ENCODE measurements at places on chromosomes 11 and 22.

DNA sequence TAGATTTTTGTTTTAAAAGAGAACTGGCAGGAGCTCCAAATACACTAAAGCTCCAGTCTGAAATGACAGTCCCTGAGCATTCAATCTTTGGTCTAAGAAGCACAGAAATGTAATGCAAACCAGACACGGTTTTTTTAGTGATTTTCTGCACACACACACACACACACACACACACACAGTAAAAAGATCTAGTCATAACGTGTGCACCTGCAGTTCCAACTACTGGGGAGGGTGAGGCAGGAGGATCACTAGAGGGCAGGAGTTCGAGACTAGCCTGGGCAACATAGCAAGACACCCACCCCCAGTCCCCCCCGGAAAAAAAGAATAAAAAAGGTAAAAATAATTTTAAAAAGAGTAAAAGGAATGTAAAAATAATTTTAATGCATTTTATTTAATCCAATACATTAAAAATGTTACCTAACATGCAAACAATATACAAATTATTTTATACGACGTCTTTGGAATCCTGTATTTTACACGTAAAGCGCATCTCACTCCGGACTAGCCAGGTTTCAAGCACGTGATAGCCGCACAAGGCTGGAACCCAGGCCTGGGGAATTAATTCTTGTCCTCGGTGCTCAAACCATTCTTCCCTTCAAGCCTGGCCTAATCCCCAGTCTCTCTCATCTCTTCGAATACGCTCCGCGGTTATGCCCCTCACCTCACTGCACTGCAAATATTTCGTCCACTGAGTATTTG is 762 bp upstream of the TBC1D22A start:
- no peak for DNase-seq

GRCh38 chr11:16874275-16874975 is 136.0 kb downstream of the C11orf58 start:
- DNase-seq: no peak

- DNase-seq: no peak
Observed at GRCh38 chr11:67393990-67394389, 2.2 kb downstream of the RAD9A start.

DNA sequence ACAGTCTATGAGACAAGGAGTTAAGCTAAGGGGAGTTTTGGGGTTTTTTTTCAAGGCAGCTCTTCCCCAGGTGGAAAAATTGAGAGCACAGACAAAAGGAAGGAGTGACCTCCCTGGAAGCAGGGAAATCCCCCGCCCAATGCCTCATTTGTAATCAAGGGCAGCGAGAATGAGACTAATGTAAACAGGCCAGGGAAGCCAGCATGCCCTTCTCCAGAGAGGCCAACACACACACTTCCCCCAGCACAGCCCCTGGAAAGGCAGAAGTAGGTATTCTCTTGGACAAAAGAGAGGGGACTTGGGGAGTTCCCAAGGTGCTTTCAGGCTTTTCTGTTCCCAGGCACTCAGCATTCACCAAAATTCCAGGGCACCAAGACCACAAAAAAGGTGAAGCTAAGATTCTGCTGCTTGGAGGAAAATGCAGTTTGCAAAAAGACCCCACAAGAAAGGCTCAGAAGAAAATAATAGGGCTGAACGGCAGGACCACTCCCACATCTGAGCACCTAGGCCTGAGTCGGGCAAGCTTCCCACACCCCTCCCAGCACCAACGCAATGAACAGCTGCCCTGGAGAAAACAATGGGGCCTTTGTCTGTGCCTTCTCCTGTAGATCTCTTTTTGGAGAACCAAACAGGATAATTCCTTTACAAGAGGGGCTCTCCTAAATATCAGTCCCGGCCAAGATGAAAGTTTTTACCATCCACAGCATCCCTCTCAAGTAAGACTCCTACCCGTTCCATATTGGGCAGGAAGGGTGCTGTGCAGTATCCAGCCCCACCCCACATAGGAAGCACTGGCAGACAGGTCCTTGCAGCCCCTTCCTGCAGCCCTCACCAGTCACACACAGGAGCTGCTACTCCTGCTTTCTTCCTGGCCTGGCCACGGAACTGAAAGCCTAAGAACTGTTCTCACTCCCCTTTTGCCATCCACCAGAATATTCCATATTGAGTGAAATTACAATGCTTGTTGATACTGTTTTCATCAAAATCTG is 70.7 kb upstream of the AKIP1 start:
- no peak for DNase-seq

DNA sequence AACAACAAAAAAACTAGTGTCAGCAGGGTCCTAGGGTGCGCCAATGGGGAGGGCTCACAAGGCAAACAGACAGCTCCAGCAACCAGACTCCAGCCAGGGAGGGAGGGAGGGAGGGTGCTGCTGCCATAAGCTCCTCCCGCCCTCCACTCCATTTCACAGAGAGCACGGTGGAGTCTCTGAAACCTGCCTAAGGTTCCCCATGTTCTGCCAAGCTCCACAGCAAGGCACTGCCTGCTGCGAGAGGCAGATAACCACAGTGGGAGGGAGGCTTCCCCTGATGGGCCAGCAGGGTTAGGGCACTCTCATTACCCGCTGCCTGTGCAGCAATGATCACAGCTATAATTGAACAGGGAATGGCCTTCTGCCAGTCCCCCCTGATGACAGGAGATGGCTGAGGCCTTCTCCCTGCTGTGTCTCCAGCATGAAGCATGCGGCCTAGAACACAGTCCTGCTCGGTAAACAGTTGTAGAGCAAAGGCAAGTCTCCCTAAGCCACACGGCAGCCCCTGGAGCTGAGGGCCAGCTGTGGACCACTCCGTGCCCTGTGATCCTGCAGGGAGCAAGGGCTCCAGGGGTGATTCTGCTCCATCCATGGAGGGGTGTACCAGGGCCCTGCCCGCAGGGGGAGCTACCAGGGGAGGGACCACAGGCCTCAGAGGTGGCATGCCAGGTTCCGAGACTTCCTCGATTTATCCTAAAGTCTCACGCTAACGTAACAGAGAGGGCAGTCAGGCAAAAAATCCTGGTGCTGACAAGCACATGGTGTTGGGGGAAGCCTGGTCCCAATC is 42.9 kb downstream of the PC start:
- no peak for DNase-seq

- DNase-seq: no peak
Observed at GRCh38 chr11:122197066-122197987, 81.3 kb upstream of the BLID start.

GRCh38 chr11:2209370-2209801 is 37.8 kb upstream of the TH start:
- DNase-seq: no peak

- no peak for DNase-seq
Observed at GRCh38 chr22:23500508-23501260, 79.4 kb downstream of the IGLL1 start.

GRCh38 chr11:28476049-28476448 is 367.9 kb downstream of the METTL15 start:
- DNase-seq: no peak

GRCh38 chr11:80849253-80849652 is 1408.4 kb upstream of the TENM4 start:
- no peak for DNase-seq

GRCh38 chr11:120354068-120354467 is 17.9 kb downstream of the ARHGEF12 start:
- DNase-seq: no peak

- no peak for DNase-seq
Observed at GRCh38 chr11:112885744-112886433, 75.3 kb upstream of the NCAM1 start.

DNA sequence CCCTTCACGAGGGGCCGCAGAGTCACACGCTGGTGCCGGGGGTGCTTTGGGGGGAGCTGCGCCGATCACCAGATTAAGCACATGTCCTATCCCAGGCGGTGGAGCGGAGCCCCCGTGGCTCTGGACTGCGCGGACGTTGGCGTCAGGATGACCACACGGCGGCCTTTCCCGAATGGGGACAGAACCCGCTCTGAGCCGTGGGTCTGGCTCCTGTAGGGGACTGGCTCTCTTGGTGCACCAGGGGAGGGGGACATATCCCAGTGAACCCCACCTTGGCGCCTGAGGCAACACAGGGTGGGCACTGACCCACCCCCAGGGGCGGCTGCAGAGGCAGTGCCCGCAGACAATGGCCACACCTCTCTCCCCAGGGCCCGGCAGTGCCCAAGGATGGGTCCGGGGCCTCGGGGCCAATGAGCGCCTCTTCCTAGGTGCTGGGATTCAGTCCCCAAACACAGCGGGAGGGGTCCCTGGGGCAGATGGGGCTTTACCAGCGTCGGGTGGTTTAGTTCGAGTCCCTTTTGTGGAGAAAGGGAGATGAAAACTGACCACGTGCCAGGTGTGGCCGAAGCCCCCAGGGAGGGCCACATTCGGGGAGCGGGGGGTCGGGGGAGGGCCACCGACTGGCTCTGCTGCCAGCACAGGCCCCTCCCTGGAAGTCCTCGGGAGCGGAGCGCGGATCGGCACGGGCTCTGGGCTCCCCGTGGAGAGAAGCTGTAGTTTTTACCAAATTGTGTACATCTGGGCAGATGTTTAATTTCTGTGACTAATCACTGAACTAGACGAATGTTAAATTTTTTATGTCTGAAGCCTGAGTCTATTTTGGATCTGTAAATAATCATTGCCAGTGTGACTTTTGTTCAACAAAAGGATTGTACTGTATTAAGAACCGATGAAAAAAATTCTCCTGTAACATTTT is 58.9 kb downstream of the GRAMD4 start:
- no peak for DNase-seq

GRCh38 chr22:40862013-40862412 is at the start of gene DNAJB7:
Gene DNAJB7 (minus strand): TSS chr22:40862113. CDS start chr22:40861994, 119 bp downstream.
- DNase-seq: no peak

DNA sequence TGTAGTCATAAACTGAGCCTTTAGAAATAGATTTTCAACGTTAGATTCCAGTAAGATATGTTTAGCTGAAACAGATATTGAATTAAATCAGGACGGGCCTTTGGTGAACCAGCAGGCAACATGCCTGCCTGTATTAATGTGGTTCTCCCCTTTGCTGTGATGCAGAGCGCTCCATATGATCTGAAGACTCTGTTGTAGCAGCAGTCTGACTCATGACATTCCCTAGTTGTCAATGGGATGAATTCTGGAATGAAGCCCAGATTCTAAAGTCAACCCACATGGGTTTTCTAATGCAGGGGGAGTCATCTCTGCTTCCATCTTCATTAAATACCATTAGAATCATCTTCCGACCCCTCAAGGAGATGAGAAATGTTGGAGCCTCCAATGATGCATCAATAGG is 864.5 kb downstream of the NTM start:
- no peak for DNase-seq

DNA sequence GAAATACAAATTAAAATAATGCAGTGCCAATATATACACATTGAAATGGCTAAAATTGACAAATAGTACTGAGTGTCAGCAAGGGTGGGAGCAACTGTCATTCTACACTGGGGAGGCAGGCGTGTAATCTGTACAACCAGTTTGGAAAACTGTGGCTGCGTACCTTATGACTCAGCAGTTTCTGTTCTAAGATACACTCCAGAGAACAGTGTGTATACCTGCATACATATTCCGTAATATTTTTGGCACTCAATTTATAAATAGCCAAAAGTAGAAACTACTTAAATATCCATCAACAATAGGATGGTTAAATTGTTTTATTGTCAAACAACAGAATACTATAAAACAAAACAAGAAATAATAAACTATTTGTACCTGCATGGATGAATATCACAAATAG is 57.6 kb downstream of the RNF169 start:
- DNase-seq: no peak

DNA sequence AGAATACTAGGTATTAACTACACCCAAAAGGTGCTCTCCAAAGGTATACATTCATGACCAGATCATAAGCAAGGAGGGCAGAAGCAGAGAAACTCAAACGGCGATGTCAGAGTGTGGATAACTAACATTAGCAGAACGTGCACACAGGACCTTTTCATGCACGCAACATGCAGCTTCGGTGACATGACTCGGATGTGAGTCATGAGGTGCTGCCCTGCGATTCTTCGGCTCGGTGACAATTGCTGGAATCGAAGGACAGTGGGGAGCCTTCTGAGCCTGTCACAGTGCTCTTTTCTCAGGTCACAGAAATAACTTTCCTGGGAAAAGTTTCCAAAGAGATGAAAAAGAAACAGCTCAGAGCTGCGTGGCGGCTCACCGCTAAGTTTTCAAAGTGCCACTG is 418.5 kb upstream of the SYN3 start:
- DNase-seq: no peak

GRCh38 chr11:79367844-79368243 is 73.0 kb downstream of the TENM4 start:
- no peak for DNase-seq

DNA sequence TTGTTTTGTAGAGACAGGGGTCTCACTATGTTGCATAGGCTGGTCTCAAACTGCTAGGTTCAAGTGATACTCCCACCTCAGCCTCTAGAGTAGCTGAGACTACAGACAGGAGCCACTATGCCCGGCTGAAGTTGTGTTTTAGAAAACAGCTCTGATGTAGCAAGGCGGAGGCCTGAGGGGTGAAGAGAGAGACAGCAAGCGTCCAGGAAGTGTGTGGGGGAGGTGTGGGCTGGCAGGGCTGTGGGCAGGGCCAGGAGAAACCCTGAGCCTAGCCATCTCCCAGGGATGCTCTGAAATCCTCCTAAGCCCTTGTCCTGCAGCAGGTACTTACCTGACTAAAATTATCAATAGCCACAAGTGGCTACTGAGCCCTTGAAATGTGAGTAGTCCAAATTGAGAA is 16.1 kb upstream of the RPS3 start:
- no peak for DNase-seq

DNA sequence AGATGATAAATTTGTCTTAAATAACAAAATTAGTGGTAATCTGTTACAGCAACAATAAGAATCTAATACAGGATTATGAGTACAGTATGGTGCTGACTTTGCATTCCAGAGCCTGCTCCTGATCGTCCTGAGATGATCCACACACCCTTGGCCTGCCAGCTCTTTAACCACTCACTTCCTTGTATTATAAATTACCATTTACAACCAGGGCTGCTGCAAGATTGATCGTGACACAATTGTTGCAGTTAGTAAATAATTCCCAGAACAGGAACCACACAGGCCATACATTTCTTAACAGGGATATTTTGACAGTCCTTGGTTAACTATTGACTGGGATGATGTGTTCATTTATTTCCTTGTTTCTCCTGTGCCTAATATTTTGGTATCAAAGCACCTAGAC is 3.8 kb upstream of the CBLIF start:
- DNase-seq: no peak

DNA sequence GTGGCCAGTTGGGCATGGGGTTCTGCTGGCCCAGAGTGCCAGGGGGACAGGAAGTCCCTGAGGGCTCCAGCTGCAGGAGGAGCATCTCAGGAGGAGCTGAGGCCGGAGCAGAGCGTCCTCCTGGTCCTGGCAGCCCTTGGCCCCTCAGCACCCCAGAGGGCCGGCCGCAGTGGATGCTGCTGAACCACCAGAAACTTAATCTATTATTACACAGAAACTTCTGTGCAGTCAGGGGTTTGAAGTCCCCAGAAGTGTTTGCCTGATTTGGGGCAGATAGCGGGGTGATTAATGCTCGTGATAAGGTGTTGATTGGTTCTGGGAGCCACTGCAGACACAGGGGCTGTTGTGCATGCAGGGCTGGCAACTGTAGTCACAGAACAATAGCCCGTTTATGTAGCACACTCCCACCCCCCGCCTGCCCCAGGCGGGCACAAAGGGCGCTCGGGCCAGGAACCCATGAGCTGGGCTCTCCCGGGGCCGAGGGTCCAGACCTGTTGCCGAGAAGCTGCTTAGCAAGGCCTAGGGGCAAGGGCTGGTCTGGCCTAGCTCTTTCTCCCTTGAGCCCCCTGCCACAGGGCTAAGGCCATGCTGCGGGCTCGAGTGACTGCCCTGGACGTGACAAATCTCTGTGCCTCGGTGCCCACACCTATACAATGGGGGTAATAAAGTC is 29.0 kb upstream of the KCNQ1OT1 start:
- DNase-seq: no peak

Measured in activated CD8-positive, alpha-beta memory T cell treated with anti-CD3 and anti-CD28 coated beads for 1 hour (primary cell).